NCI-H526 (cell line): ENCODE measurements at places on chromosomes 13 and 19.

DNA sequence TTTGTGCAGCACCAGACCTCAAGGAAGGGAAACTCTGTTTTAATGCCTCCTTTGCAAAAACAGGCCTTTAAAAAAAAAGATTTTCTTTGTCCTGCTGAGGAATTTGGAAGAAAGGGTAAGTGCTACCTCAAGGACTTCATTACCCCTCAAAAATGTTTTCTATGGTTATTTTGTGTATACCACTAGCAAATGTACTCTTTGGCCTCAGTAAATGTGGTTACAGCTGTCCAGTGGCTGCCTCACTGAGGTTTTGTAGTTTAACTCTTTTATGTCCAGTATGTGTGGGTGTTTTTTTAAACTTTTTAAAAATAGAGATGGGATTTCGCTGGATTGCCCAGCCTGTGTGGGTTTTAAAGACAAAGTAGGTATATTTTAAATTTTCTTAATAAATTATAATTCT is 42.2 kb upstream of the TSC22D1 start:
- no peak for DNase-seq

GRCh38 chr13:32734511-32734910 is 148.3 kb downstream of the PDS5B start:
- DNase-seq: no peak

- no peak for DNase-seq
Measured at GRCh38 chr13:32530841-32531253, 7.7 kb downstream of the N4BP2L2 start.

DNA sequence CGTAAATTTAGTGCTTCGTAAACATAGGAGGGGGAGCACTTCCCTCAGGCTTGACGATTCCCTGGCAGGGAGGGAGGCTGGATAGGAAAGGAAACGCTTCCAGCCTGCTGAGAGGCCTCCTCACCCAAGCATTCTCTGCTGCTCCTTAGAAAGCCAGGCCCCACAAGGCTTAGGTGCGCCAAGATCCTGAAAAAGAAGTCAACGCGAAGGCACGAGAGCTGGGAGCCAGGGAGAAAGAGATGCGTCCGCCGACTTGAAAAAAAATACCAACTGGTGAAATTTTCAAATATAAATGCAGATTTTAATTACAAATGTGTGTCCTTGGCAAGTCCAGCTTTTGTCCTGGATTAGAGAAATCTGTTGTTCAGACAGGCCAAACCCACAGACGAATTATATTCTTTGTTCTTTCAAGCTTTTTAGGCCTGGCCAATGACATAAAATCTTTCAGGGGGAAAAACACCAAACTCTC is 64.0 kb downstream of the ALOX5AP start:
- no peak for DNase-seq

DNA sequence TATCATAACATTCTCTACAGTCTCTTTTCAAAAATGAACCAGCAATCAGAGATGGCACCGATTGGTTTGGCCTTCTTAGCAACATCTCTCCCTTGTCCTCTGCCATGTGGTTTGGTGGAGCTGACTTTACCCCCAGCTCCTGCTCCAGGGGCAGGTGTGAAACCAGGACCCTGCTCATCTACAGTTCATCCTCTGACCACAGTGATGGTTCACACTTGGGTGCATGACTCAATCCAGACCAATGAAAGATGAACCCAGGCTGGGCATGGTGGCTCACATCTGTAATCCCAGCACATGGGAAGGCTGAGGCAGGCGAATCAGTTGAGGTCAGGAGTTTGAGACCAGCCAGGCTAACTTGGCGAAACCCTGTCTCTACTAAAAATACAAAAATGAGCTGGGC is 33.6 kb upstream of the FFAR2 start:
- no peak for DNase-seq

DNA sequence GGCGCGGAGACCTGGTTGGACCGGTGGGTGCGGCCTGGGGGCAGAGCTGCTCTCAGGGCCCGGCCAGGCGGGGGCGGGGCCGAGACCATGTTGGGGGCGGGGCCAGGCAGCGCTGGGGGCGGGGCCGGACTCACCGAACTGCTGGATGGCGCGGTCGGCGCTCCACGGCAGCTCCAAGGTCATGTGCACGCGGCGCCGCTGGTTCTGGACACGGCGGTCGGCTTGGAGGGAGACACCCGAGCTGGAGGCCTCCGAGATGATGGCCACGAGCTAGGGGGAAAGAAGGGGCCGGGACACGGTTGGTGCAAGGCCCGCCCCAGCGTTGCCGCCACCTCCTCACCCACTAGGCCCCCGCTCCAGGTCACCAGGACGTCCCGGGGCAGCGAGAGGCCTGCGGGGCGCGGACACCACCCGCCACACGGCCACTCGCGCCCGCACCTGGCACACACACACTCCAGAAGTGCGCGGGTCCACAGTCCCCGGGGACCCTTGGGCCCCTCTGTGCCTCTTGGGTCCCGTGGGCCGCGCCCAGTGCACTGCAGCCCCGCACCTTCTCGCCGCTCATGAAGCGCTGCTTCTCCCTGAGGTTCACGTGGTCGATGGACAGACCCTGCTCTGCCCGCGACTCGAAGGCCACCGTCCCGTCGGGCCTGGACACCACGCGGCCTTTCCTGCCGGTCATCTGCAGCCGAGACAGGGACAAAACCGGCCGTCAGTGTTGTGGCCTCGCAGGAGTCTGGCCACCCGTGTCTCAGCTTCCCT is 8.7 kb downstream of the GPX4 start:
- peak; percentile 44 for DNase-seq

DNA sequence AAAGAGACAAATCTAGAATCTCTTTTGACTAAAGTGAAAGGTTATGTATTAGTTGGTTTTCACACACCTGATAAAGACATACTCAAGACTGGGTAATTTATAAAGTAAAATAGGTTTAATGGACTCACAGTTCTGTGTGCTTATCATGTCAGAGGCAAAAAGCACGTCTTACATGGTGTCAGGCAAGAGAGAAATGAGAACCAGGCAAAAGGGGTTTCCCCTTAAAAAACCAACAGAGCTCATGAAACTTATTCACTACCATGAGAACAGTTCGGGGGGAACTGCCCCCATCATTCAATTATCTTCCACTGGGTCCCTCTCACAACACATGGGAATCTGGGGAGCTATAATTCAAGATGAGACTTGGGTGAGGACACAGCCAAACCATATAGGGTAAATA is 486.8 kb downstream of the DACH1 start:
- DNase-seq: no peak

DNA sequence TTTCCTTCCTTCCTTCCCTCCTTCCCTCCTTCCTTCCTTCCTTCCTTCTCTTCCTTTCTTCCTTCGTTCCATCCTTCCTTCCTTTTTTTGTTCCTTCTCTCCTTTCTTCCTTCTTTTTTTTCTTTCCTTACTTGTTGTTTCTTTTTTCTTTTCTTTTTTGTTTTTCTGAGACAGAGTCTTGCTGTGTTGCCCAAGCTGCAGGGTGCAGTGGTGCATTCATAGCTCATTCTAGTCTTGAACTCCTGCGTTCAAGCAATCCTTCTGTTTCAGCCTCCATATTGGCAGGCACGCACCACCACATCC is 5.5 kb upstream of the EEF2 start:
- DNase-seq: no peak

DNA sequence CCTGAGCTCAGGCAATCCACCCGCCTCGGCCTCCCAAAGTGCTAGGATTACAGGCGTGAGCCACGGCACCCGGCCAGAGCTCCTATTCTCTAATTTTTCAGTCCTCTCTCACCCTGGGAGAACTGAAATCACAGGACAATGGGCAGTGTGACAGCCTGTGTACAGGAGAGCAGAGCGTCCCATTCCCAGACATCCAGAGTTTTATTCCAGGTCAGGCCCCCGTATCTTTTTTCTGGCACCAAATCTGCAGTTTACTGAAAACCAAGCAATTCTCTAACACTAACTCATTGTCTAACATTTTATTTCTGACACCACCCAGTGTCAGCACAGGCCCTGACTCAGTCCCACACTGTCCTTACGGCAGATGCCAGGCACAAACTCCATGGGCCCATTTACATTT is 6.7 kb downstream of the ZNF708 start:
- no peak for DNase-seq

DNA sequence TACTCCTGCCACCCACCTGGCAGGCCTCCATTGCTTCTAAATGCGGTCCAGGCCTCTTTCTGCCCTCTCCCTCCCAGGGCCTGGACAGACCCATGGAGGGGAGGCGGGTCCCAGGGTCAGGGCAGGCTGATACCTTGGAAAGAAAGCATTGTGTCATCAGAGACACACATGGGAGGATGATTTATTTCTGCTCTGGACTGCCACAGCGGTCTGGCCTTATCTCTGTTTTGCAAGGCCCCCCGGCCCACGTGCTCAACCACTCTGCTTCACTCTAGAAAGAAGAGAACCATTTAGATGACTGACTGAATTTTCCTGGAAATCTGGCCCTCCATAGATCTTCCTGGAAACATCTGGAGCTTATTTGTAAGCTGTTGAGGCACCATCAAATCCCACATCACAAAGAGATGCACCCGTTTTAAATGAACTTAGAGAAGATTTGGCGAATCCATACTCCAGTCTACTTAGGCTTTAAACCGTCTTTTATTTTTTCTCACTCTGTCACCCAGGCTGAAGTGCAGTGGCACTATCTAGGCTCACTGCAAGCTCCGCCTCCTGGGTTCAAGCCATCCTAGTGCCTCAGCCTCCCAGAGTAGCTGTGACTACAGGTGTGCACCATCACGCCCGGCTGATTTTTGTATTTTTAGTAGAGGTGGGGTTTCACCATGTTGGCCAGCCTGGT is 48.3 kb upstream of the URI1 start:
- DNase-seq: no peak
